ENCODE measurements at places on chromosomes 11 and 22.

GRCh38 chr22:40240160-40240559, 62.4 kb downstream of the TNRC6B start:
- no peak for DNase-seq

GRCh38 chr22:30382340-30382739, 4.9 kb downstream of the RNF215 start:
- no peak for DNase-seq

DNA sequence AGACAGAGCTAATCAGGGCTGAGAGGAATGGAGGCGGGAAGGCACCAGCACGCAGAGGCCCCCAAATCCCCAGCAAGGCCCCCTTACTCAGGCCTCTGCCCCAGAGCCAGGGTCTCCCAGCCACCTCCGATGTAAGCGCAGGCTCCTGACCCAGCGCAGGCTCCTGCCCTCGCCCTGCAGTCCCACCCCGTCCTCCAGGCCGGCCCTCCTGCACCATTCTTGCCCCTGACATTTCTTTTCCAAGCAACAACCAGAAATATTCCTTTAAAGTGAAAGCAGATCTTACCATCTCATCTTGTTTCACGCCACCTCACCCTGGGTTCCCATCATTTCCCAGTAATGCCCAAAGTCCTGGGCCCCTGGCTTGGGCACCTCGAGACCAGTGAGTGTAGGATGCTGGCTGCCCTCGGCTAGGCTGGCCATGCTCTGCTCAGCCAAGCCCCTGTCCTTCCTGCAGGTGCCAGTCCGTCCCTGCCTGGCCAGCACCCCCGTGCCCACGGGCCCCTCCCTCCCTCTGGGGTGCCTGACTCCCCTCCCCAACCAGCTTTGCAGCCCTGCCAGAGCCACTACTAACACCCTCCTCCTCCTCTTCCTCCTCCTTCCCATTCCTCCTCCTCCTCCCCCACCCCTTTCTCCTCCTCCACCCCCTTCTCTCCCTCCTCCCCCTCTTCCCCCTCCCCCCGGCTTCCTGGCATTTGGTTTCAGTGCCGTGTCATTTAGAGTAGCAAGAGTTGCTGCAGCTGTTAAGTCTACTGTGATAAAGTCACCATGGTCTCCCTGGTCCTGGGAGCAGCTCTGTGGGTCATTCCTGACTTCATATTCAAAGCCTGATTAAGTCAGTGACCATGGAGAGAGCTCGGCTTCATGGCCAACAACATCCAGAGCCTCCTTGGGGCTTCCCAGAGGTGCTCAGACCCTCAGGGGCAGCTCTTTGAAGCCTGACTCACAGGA, 78.7 kb downstream of the PIWIL3 start:
- DNase-seq, result no peak

DNA sequence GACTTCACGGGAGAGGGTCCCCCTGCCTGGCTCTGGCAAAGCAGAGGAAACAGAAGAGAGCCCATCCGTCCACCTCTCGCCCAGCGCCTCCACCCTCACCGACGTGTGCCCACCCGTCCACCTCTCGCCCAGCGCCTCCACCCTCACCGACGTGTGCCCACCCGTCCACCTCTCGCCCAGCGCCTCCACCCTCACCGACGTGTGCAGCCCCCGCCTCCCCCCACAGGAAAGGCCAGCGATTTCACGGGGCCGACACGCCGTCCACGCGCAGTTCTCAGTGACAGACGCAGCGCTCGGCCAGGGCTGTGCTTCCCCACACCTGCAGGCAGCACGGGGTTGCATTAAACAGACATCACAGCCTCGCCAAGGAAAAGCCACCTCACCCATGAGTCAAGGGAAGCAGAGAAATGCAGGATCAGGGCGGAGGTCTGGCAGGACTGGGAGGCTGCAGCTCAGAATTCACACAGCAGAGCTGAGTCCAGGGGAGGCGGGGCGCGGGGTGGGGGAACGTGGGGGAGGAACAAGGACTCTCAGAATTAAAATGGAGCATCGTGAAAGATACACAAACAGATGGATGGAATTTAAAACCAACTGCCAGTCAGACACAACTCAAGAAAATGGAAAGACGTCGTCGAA, 377.7 kb downstream of the BRD1 start:
- peak; percentile 55 for DNase-seq

DNA sequence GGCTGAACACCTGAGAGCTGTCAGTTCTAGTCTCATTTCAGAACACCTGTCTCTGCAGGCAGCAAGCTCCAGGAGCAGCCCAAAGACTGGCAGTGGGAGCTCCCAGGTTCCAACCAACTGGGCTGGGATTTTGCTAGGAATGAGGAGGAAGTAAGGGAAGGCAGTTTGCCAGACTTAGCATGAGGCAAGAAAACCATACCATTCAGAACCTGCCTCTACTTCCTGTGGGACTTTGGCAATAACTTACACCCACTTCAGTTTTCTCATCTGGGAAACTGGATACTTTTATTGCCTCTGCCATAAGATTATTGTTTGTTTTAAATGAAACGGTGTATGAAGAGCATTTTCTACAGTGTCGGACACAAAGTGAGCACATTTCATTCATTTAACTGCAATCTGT, 363.7 kb upstream of the ISX start:
- no peak for DNase-seq

- DNase-seq, result no peak
Observed at GRCh38 chr11:58576887-58577471, 1.3 kb upstream of the LPXN start.

DNA sequence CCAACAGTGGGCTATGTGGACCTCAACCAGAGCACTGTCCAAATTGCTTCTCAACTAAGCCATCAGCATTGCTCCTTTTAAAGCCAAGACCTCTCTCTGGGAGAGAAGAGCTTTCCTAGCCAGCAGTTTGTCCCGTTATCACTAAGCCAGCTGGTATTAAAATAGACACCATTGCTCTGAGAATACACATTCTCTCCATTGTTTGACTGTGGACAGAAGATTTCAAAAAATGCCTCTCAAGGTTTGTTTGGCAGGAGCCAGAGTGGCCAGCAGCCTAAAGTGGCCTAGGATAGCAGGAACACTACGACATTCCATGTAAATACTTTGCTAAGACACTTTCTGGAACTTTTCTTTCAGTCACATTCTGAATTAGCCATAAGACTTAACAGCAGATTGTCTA, 41.3 kb downstream of the EIF4ENIF1 start:
- DNase-seq, result no peak

GRCh38 chr11:32405592-32405991, 29.7 kb downstream of the WT1 start:
- no peak for DNase-seq

DNA sequence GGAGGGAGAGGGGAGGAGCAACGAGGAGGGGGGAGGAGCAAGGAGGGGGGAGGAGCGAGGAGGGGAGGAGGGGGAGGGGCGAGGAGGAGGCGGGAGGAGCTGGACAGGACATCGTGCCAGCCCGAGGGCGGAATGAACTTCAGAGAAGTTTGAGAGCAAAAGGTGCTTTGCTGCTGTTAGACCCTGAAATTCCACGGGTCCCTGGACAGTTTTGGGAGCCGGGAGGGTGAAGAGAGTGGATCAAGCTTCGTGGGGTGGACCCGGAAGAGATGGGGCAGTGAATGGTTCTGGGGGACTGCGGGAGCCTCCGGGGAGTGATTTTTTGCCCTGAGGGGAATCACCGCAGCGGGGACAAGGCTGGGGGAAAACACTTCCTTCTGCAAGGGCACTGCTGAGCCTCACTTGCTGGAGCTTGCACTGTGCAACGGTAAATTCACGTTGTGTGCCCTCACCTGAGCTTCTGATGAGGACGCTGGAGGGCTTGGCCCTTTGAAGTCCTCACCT, 10.7 kb upstream of the NLRP6 start:
- DNase-seq, result no peak

GRCh38 chr22:19686946-19687345, 27.4 kb upstream of the SEPTIN5 start:
- no peak for DNase-seq

DNA sequence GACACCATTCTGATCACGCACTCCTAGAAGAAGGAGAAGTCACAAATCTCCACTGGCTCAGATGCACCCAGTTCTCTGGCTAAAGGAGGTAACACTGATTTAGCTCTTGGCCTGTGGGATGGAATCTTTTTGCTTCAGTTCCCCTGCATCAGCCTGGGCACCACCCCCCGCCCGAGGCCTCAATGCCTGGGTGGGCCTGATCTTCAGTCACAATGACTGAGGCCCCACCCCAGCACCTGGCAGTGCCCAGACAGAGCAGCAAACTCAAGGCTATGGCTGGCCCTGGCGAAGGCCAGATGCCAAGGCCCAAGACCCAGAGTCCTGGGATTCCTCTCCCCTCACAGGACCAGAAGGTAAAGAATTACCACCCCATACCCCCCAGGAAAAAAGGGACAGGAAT, 5.0 kb downstream of the CYB561A3 start:
- DNase-seq, result no peak

GRCh38 chr11:96279018-96279895, 63.7 kb downstream of the MAML2 start:
- no peak for DNase-seq

Data from left forelimb (tissue), 1 donor.